ENCODE measurements at places on chromosomes 11 and 22. TPM values are rescaled to one million over a fixed set of nuclear protein-coding genes. Genes with fewer than 3 reads are reported as not detected.
A peak's percentile ranks its signal among the peaks of the same experiment; 100 is the strongest.

NCR3LG1 gene
- total RNA-seq: 2.4 TPM

FAM227A gene
- total RNA-seq: 0.34 TPM

DNA sequence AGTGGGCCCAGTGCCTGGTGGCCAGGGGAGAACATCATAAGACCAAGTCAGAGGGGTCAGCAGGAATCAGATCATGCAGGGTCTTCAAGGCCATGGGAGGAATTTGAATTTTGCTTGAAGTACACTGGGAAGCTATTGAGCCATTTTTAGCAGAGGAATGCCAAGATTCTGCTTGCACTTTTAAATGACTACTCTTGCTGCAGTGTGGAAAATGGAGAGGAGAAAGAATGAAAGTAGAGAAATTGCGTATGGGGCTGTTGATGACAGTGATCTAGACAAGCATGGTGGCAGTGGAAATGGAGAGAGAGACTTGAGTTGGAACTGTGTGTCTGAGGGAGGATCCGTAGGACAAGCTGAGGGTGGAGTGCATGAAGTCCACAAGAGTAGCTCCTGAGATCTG is 128.1 kb downstream of the WNT7B start:
- no peaks in the 10 kb centered on the region for H3K4me1 ChIP-seq
- H3K27ac ChIP-seq: no peak overlapping the region
- no peak for DNase-seq
- no peak overlapping the region for H3K4me3 ChIP-seq

PDE3B gene
- total RNA-seq: 103 TPM

DNA sequence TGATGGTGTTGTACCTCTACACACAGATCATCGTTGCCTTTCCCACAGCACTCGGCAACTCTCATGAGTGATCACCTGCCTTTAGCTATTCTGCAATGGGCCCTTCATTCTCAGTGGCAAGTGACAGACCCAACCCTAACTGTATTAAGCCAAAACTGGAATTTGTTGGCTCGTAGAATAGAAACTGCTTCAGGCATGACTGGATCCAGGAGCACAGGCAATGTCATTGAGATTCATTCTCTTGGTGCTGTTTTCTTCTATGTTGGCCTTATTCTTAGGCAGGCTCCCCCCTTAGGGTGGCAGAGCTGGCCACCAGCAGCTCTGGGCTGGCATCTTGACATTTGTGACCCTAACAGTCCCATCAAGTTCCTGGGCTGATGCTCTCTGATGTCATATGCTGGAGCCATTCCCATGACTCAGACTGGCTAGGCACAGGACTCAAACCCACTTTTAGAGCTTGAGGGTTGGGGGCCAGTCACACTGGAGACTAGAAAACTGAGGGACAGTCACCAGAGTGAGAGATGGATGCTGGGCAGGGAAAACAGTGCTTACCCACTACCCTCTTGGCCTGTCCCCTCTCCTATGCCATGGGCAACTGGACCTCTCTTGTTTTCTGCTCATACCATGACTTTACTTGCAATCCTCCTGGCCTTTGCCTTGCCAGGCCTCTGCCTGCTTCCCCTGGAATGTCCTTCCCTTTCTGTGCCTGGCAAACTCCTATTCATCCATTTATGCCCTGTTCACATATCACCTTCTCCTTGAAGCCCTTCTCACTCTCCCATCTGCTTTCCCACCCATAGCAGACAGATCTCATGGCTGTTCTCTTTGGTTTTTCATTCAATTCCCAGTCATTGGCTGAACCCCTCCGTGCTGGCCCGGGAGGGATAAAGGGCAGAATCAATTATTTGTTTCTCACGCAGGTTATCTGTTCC is 7.1 kb upstream of the CDC42EP2 start:
- no peak overlapping the region for H3K4me3 ChIP-seq
- H3K4me1 ChIP-seq: no peaks in the 10 kb centered on the region
- DNase-seq: peak; percentile 52
- H3K27ac ChIP-seq: no peak overlapping the region
